ENCODE measurements at places on chromosomes 5 and 9.

GRCh38 chr5:57503433-57503832 lies 20.8 kb upstream of the ACTBL2 start:
- DNase-seq, result no peak

GRCh38 chr5:173736923-173737412 lies 120.5 kb upstream of the BOD1 start:
- no peak for DNase-seq

DNA sequence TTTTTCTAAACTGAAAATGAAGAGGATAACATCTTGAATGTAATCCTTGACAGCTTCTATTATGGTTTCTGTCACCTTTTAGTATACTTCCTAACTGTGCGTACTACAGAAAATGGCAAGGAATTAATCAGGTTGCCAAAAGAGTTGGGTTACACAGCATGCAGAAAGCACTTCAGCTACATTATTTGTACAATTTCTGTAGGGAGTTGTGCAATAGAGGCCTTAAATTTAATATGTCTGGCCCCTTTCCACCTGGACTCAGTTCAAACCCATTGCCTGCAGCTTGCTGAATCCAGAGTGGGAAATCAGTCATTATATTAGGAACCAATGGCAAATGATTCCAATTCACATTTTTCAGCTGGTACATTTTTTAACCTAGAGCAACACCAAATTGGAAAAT lies 549.7 kb downstream of the CSNK1G3 start:
- DNase-seq, result no peak

DNA sequence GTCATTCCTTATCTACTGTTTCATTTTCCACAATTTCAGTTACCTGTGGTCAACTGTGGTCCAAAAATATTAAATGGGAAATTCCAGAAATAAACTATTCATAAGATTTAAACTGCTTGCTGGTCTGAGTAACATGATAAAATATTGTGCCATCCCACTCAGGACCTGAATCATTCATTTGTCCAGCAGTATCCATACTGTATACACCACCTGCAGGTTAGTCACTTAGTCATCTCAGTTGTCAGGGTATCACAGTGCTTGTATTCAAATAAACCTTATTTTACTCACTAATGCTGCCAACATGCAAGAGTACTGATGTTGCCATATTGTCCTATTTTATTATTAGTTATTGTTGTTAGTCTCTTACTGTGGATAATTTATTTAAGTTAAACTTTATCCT lies 139.7 kb downstream of the FBXO4 start:
- DNase-seq, result no peak

- DNase-seq, result no peak
These were observed 46.8 kb upstream of the SLC1A1 start for GRCh38 chr9:4443439-4443838.

DNA sequence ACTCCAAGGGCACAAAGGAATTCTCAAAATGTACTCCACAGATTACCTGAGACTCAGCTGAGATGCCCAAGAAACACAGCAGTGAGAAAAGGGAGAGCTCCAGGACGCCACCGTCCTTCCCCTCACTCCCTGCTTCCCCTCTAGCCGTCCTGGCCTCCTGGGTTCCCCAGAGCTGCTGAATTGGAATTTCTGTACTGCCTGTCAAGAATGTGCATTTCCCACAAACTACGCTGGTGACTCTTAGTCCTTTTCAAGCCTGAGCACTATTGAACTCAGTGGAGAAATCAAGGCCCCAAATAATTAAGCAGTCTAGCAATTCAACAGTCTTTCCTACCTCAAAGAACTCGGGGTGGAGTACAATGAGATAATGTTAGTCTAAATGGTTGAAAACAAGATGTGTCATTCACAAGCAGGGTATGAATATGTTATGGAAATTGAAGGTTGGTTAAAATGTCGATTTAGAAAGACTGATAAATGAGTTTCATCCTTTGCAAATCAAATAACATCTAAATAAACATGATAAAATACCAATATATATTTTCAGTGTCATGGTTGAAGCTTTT lies 153.2 kb downstream of the MED27 start:
- DNase-seq, result no peak

DNA sequence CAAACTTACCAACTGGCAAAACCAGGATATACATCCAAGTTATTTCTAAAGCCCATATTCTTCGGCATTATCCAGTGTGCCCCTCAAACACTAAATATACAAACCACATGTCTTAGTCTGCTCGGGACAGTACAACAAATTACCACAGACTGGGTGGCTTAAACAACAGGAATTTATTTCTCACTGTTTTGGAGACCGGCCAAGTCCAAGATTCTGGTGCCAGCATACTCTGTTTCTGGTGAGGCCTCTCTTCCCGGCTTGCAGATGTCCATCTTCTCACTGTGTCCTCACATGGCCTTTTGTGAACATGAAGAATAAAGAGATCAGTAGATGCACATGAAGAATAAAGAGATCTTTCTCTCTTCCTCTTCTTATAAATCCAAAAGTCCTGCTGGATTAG lies 12.9 kb upstream of the SLCO6A1 start:
- DNase-seq, result peak; percentile 63

DNA sequence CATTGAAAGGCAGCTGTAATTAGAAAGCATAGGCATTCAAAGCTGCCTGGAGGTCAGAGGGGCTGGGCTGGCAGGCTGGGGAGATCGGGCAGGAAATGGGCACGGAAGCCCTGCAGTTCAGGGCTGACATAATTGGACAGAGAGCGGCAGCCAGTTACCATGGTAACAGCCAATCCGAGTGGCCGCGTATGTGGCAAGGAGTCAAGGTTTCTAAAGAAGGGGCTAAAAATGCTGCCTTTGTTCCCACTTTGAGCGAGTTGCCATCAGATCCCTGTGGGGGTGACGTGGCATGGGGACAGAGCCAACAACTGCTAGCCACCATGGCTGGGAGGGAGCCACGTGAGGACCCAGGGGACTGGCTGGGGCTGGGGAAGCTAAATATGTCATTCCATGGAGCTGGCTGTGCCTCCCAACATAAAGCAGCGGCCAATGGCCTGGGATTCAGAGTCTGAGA lies 44.7 kb upstream of the NDFIP1 start:
- peak; percentile 83 for DNase-seq
